ENCODE measurements at places on chromosomes 6 and 20.
A peak's percentile ranks its signal among the peaks of the same experiment; 100 is the strongest.

GRCh38 chr20:33594743-33595142 lies 67.4 kb upstream of the C20orf144 start:
- DNase-seq, result no peak

GRCh38 chr6:13812359-13812642 lies 2.1 kb downstream of the MCUR1 start:
- no peak for DNase-seq

GRCh38 chr6:110284855-110285254 lies 73.3 kb downstream of the METTL24 start:
- DNase-seq, result no peak

DNA sequence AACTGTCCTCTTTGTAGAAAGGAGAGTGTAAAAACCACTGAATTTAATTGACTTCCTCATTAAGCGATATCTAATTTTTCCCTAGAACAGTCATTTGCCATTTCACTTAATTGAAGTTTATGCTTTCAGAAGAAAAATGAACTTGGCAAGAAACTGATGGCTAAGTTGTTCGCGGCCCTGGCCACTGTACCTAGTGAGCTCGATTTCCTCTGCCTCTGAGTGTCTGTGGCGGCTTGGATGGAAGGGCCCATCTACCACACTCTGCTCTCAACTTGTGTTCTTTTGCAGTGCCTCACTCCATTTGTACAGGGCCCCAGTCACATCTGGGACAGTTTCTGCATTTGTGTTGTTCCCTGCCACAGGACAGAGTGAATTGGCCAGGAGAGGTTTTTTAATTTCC lies 102.9 kb downstream of the BCAS1 start:
- no peak for DNase-seq

DNA sequence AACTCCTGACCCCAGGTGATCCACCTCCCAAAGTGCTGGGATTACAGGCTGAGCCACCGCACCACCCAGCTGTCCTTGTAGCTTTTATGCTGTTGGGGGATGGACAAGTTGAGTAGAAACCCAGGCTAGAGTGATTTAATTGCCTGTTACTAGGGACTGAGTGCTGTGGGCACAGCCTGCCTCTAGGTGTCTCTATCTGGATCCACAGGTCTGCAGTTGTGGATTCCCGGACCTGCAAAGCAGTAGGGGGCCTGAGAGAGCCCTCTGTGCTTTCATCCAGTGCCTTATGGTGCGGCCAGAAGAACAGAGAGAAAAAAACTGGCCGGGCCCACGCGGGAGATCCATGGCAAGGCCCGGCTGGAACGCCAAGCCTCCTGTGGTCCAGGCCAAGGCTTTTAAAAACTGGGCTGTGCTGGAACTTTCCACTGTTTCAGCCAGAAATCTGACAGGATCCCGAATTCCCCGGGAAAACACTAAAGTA lies 5.2 kb downstream of the SIRPA start:
- peak; percentile 48 for DNase-seq

- DNase-seq, result no peak
Measured at GRCh38 chr20:45780159-45780558, 11.5 kb downstream of the WFDC3 start.

GRCh38 chr6:140178935-140179334 lies 804.5 kb upstream of the CITED2 start:
- DNase-seq, result peak; percentile 69

GRCh38 chr20:32506721-32507120 lies 78.4 kb downstream of the NOL4L start:
- DNase-seq, result no peak

GRCh38 chr6:110173506-110174132 lies 5.9 kb downstream of the WASF1 start:
- no peak for DNase-seq

GRCh38 chr6:44386364-44386928 lies 1.1 kb upstream of the CDC5L start:
- peak; percentile 26 for DNase-seq

DNA sequence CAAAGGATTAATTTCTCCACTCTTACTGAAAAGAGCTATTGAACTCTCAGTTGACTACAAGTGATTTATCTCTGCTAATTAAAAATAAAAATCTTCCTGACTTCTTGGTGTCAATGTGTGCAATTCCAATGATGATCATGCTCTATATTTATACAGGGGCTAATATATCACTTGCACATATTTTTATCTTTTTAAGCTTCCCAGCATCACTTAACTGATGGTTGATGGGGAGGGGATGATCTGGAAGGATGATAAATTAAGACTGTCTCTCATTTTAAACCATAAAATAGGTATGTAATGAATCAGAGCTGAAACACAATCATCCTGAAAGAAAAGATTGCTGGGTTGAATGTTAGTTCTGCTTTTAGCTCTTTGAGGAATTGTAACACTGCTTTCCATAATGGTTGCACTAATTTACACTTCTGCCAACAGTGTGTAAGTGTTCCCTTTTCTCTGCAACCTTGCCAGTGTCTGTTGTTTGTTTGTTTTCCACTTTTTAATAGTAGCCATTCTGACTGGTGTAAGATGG lies 169.6 kb upstream of the ECI2 start:
- DNase-seq, result no peak

DNA sequence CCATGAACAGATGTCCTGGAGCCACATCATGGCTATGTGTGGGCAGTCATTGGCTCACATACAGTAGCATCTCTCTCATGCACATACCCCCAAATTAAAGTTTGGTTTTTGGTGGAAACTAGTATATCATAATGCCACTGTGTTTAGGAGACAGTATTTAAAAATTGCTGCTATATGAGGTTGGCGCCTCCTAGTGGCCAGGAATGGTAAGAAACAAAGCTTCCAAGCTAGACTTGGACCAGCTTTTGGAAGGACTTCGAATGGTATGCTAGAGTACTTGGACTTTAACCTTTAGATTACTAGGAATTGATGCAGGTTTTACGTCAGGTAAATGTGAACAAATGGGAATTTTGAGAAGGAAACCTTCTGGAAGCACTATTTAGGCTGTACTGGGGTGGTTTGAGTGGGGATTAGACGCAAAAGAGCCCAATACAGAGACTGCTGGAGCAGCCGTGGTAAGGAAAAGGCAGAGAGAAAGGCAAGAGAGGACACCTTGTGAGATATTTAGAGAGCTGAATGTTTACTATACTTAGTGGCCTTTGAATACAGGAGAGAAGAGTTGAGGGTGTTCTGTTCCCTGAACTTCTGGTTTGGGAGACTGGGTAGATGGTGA lies 23.8 kb downstream of the PRSS35 start:
- no peak for DNase-seq

GRCh38 chr6:138434925-138435324 lies 30.9 kb downstream of the HEBP2 start:
- DNase-seq, result no peak

DNA sequence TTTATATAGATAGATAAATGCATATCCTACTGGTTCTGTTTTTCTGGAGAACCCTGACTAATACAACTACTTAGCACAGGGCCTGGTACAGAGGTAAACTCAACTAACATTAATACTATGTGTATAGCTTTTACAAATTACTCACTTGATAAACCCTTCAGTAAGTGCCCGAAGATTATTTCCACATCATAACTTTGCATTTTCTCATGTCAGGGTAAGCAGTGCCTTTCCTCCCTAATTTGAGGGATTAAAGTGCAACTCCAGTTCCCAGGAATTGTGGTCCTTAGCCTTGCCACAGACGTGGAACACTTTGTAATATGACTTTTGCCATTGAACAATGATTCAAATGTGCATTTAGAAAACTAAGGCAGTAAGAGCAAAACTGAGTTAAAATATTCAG lies 147.5 kb upstream of the SMLR1 start:
- no peak for DNase-seq

DNA sequence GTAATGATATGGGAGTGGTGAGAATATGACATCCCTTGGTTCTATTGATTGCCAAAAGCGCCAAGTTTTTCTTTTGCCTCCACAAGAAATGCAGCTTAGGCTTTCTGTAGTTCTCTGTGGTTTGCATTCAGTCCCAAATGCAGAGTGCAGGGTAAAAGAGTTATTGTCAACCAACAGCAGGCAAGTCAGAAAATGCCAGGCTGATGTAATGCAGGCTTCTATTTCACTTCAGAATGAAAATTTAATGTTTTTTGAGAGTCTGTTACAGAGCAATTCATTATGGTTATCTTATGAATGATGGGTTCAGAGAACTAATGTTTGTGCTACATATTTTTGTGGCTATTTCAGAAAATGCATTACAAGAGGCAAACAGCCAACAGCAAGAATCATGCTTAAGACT lies 293.5 kb downstream of the CENPW start:
- DNase-seq, result no peak

- no peak for DNase-seq
Measured at GRCh38 chr6:74050921-74051320, 354.9 kb downstream of the CD109 start.

- DNase-seq, result peak; percentile 82
Measured at GRCh38 chr20:38970302-38970701, 8.2 kb downstream of the DHX35 start.

All from GM04504 (cell line).